ENCODE measurements at places on chromosomes 12 and 14. TPM values are rescaled to one million over a fixed set of nuclear protein-coding genes. Genes with fewer than 3 reads are reported as not detected.
A peak's percentile ranks its signal among the peaks of the same experiment; 100 is the strongest.

WSB2 gene
- 113 TPM for total RNA-seq

TMEM119 gene
- total RNA-seq: 1.8 TPM

PTPRQ gene
- total RNA-seq: 0.18 TPM

KRT73 gene
- total RNA-seq: not detected

OVCH1 gene
- total RNA-seq: not detected

FAM222A gene
- total RNA-seq: 1.2 TPM

RBP5 gene
- not detected for total RNA-seq

SLC7A8 gene
- total RNA-seq: 4.0 TPM

KRT6C gene
- total RNA-seq: not detected

DNA sequence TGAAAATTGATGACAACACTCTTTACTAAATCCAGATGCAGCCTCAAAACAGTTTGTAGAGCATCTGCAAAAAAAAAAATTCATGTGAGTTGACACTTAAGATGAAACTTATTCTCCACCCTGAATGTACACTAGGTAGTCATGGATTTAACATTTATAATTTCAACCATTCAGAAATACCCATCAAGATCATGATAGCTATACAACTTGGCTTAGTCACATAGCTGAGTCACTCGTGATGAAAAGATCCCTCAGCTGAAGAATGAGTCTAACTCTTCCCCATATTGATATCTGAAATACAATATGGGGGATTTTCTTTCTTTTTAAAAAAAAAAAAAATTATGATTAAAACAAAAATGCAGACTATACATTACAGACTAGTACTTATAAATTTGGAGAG lies 104.8 kb upstream of the PLEKHG7 start:
- H3K4me3 ChIP-seq: no peak overlapping the region
- H3K27me3 ChIP-seq: no peaks in the 10 kb centered on the region
- peaks cover 43% of the 10 kb centered on the region for H3K4me1 ChIP-seq
- no peaks in the 10 kb centered on the region for H3K36me3 ChIP-seq
- DNase-seq: peak; percentile 72
- H3K27ac ChIP-seq: peak overlapping the region; percentile 67

GRCh38 chr12:94077209-94077608 lies 71.2 kb upstream of the PLXNC1 start:
- H3K27me3 ChIP-seq: no peaks in the 10 kb centered on the region
- H3K36me3 ChIP-seq: no peaks in the 10 kb centered on the region
- H3K27ac ChIP-seq: no peak overlapping the region
- no peak for DNase-seq
- H3K4me3 ChIP-seq: no peak overlapping the region

- no peak overlapping the region for H3K27ac ChIP-seq
- no peaks in the 10 kb centered on the region for H3K36me3 ChIP-seq
- peak; percentile 75 for DNase-seq
- no peak overlapping the region for H3K4me3 ChIP-seq
- H3K4me1 ChIP-seq: peaks cover 18% of the 10 kb centered on the region
Observed at GRCh38 chr12:50542448-50542847, 37.7 kb downstream of the DIP2B start.

GRCh38 chr14:31449971-31450610 lies 7.2 kb downstream of the DTD2 start:
- H3K27me3 ChIP-seq: no peaks in the 10 kb centered on the region
- H3K36me3 ChIP-seq: peaks cover 13% of the 10 kb centered on the region
- H3K27ac ChIP-seq: no peak overlapping the region
- no peaks in the 10 kb centered on the region for H3K4me1 ChIP-seq

DNA sequence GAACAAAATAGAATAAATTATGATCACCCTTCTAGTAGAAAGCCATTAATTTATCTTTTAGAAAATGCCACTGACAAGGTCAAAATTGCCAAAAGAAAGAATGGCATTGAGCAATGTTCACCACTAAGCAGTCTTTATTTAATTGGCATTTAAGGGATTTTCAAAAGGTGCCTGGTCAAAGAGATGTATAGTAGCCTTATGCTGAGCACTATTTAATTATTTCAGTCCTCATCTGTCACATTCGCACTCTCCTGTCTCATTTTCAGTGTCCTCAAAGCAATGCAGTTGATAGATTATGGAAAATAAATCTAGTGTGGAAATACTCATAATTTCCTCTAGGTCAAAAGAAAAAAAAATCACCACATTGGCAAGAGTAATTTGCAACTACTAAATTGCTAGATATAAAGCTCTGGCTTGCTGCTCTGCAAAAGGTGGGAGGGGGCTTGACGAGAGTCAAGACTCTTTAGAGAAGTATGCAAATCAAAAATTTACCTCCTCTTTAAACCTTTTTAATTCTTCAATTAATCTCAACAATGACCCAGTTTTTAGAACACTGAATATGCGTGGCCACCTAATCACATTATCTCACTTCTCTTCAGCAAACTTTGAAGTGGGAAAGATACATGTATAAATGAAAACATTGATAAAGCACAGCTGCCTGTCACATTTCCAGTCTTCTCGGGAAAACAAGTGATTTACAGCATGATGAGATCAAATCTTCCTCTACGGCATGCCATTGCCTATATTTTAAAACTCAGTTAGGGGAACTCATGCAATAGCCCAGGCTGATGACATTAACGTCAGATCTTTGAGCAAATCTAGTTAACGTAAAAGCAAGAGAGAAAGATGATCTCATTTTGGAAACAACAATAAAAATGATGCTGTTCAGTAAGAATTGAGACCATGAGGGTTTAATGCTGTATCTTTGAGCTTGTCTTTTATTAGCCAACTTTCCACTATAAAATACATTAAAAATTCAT lies 373.1 kb upstream of the DCN start:
- no peak overlapping the region for H3K27ac ChIP-seq
- no peak for DNase-seq
- no peaks in the 10 kb centered on the region for H3K36me3 ChIP-seq
- H3K4me1 ChIP-seq: no peaks in the 10 kb centered on the region

DNA sequence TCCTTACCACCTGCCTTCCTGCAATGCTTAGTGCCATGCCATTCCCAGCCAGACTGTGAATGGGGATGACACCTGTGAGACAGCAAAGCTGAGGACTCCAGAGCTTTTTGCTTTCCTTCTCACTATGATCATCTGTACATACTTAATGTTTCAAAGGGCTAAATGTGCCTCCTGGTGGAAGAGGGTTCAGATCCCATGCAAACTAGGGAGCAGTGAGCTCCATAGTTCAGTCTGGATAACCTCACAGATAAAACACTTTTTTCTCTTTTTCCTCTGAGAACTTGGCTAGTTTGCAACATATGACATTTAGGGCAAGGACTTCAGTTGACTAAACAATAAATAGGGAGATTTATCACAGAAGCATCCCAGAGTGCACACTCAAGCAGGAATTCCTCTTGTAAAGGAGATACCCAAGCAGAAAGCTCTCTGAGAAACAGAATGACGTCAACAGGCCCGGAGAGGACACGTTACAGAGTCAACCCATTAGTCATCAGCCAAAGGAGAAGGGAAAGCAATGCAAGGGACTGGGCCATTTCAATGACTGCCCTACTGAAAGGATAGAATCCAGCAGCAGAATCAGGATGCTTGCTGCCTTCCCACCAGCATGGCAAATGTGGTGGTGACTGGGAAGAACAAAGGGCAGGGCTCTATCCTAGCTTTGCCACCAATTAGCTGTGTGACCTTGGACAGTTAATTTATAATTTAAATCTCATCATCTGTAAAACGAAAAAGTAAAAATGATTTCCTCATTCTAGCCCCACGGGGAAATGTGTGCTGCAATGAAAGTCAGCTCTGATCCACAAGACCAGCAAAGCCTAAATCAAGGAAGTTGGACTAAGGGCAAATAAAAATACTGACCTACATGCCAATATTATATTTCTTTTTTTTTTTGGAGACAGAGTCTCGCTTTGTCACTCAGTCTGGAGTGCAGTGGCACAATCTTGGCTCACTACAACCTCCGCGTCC lies 80.8 kb upstream of the ACTN1 start:
- H3K27me3 ChIP-seq: no peaks in the 10 kb centered on the region
- H3K27ac ChIP-seq: peak overlapping the region; percentile 90
- peaks cover 42% of the 10 kb centered on the region for H3K4me1 ChIP-seq
- DNase-seq: peak; percentile 98
- H3K36me3 ChIP-seq: peaks cover 8% of the 10 kb centered on the region
- H3K4me3 ChIP-seq: no peak overlapping the region

GRCh38 chr12:22535478-22535877 lies 8.9 kb downstream of the C2CD5 start:
- no peaks in the 10 kb centered on the region for H3K27me3 ChIP-seq
- H3K27ac ChIP-seq: no peak overlapping the region
- H3K4me1 ChIP-seq: no peaks in the 10 kb centered on the region
- H3K36me3 ChIP-seq: peaks cover 12% of the 10 kb centered on the region

DNA sequence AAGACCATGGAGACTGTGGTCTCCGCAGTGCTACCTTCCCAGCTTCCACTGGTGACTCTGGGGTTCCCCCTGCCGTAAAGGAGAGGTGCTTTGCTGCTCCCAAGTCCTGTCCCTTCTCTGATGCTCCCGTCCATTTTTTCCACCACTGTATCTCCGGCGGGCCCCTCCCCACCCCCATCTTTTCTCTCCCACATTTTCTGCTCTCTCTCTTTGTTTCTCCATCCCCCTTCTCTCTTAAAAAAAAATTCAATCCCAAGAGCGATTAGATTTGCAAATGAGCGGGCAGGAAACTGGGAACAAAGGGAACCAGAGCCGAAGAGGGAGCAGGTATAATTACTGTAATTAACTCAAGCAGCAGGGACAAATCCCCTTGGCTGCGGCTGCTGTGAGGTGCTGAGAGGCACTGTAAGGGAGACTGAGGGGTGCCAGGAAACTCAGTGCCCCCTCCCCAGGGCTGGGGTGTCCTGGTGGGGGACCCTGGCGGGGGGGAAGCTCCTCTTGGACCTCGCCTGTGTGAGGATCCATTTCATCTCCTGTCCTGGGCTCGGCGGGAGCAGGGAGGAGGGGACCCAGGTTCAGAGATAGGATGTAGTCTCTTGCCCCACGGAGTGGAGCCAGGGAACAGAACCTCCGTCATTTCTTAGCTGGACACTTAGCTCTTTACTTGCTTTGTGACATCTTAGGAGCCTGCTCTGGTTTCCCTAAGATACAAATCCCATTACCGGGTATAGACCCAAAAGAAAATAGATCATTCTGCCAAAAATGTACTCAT lies 140.4 kb upstream of the NRXN3 start:
- H3K4me3 ChIP-seq: no peak overlapping the region
- H3K4me1 ChIP-seq: no peaks in the 10 kb centered on the region
- DNase-seq: no peak
- no peak overlapping the region for H3K27ac ChIP-seq
- H3K36me3 ChIP-seq: no peaks in the 10 kb centered on the region
- H3K27me3 ChIP-seq: no peaks in the 10 kb centered on the region

GRCh38 chr12:117484901-117485300 lies 123.5 kb upstream of the NOS1 start:
- no peaks in the 10 kb centered on the region for H3K27me3 ChIP-seq
- H3K27ac ChIP-seq: no peak overlapping the region
- H3K36me3 ChIP-seq: no peaks in the 10 kb centered on the region
- peaks cover 5% of the 10 kb centered on the region for H3K4me1 ChIP-seq

DNA sequence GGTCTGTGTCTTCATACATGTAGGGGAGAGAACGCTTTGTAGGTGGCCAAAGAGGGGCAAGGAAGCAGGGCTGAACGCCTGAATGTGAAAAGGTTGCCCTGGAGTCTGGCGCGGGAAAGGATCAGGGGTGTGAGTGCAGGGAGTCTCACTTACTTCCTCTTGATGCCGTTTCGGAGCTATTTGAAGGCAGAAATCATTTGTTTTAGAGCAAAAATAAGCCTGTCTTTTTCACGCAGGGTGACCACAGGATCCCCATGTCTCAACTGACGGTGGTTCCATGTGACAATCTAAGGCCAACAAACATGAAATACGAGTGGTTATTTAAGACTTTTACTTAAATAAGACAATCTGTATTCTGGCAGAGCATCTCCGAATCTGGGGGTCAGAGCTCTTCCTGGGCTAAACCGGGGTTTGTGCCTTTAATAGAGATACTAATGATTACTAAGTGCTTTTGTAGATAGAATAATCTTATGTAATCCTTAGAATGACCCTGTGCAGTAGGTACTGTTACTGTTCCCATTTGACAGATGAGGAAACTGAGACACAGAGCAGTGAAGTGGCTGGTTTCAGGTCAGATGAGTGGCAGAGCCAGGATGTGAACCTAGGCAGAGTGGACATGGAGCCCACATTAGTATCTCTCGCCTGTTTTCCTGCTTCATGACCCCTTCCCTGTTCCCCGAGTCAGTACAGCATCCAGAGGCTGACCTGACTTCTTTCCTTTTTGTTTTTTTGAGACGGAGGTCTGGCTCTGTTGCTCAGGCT lies 1.9 kb downstream of the BRI3BP start:
- DNase-seq: no peak
- no peak overlapping the region for H3K27ac ChIP-seq
- H3K4me3 ChIP-seq: no peak overlapping the region
- H3K27me3 ChIP-seq: no peaks in the 10 kb centered on the region
- peaks cover 12% of the 10 kb centered on the region for H3K4me1 ChIP-seq

GRCh38 chr14:21924479-21924878 lies 250.9 kb upstream of the OR4E1 start:
- DNase-seq: no peak
- no peaks in the 10 kb centered on the region for H3K4me1 ChIP-seq
- H3K27ac ChIP-seq: no peak overlapping the region
- H3K36me3 ChIP-seq: no peaks in the 10 kb centered on the region
- H3K27me3 ChIP-seq: no peaks in the 10 kb centered on the region
- no peak overlapping the region for H3K4me3 ChIP-seq

DNA sequence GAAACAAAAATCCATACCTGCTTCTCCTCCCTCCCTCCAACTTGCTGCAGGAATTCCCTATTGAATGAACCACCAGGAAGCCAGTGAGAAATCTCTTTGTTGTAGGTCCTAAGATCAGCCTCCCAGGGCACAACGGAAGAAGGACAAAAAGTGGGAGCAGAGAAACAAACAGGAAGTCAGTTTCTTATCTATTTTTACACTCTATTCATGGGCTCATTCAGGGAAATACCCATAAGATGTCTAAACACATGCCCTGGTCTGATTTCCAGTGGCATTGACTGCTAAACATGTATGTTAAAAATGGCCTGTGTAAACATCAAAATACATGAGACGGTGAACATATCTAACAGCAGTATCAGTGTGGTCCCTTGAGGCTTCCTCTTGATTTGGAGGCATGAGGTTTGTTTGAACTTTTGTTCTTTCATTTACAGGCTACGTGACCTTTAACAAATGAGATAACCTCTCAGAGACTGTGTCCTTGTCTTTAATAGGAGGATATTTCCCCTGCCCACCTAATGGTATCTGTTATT lies 18.8 kb downstream of the GPR65 start:
- DNase-seq: no peak
- no peak overlapping the region for H3K27ac ChIP-seq

DNA sequence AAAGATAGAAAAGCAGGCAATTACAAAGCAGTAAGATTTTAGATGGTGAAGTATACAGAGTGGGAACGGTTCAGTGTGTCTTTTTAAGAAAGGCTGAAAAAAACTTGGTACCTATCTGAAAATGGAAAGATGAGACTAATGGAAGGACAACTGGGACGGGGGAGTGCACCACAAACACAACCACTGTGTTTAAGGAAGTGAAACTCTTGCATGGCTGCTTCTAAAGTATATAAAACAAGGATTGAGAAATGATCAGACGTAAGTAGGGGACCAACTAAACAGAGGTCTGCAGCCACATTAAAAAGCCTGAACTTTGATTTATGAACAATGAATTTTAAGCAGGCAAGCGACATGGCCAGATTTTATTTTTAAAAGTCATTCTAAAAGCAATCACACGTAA lies 328.6 kb downstream of the MDGA2 start:
- no peak overlapping the region for H3K27ac ChIP-seq
- no peak overlapping the region for H3K4me3 ChIP-seq
- H3K27me3 ChIP-seq: no peaks in the 10 kb centered on the region

- H3K4me1 ChIP-seq: no peaks in the 10 kb centered on the region
- no peaks in the 10 kb centered on the region for H3K36me3 ChIP-seq
- no peak overlapping the region for H3K27ac ChIP-seq
- peaks cover 7% of the 10 kb centered on the region for H3K27me3 ChIP-seq
Observed at GRCh38 chr14:96173636-96174475, 30.8 kb upstream of the BDKRB2 start.

Measured in astrocyte (in vitro differentiated cells and primary cell).